ENCODE measurements at places on chromosomes 3 and 15.

DNA sequence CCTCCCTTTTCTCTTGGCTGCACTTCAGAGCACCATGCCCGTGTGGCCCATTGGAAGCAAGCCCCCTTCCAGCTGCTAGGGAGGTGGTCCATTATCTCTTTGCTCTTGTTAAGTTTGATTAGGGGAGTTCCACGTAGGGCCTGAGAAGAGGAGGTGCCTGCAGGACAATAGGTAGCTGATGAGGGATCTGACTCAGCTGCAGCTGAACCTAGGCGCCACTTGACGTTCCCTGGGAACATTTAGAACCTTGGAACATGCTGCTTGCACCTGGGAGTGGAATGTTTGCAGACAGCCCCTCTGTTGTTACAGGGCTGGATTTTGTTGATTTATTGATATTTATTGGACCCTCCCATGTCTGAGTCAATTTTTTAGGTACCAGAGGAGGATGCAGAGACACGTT, 4.7 kb downstream of the SMAD3 start:
- DNase-seq = no peak

GRCh38 chr3:184004476-184004875, 13.2 kb downstream of the ABCC5 start:
- no peak for DNase-seq

DNA sequence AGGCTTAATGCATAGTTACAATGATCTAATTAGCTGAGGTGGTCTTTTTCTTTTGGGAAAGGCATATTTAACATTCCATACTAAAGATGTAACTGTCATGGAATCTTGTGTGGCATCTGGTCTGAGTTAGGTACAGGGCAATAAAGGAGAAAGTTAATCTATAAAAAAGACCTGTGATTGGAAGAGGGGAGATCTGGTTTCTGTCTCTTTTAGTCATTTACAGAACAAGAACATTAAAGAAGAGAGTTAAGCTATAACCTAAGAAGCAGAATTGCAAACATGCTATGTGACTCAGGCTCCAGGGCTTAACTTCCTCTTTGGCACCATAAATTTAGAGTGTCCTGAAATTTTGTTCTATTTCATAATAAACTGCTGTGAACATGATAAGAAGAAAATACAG, 47.2 kb upstream of the MME start:
- no peak for DNase-seq

GRCh38 chr15:92393071-92393979, at the start of gene ST8SIA2:
Gene ST8SIA2, plus strand, starts transcription at chr15:92393881. Its CDS starts 184 bp downstream, at chr15:92394065.
- peak; percentile 22 for DNase-seq

GRCh38 chr15:48315041-48315440, 16.2 kb upstream of the DUT start:
- DNase-seq = no peak

- DNase-seq = peak; percentile 18
Measured at GRCh38 chr3:159775372-159775961, 213.2 kb upstream of the IL12A start.

DNA sequence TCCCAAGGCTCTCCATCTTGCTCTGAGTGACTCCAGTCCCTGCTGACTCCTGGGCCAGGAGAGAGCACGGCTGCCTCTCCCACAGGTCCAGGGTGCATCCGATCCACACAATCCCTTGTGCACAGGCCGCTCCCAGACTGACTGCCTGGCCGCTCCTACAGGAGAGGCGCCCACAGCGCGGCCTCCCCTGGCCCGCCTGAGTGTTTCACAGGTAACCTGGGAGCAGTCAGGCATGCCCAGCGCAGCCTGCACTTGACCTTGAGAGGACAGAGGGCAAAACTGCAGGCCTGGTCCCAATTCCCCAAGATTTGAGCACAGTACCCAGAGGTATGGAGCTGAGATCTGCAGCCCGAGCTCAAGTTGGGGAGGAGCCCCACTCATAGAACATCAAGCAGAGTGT, 490.2 kb downstream of the CNTN6 start:
- no peak for DNase-seq

DNA sequence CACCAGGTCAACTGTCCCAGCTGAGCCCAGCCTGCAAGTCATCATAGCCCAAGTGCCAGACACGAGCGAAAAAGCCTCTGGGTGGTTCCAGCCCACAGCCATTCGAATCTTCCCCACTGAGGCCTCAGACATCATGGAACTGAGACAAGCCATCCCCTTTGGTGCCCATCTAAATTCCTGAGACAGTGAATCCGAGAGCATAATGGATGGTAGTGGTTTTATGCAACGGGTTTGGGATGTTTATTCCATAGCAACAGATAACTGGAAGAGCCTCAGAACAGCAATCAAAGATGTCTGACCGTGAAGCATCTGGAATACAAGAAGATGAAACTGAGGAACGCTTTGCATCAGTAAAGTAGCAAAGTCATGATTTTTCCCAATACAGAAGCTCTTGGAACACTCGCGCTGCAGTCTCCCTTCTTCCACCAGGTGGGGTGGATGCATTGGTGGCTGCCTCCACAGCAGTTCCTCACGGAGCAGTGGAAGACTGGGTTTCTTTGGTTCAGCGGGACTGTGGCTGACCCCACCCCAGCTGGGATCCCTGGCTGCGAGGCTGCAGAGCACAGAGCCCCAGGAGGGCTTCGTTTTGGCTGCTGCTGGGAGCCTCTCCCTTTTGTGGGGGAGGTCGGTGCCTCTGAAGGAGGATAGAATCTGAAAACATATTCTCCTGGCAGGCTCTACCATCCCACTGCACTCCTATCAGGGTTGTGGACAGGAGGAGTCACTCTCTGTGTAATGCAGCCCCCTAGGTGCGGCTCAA, 26.4 kb upstream of the PDE8A start:
- peak; percentile 9 for DNase-seq

Measured in NCI-H748 treated with DMSO at 0.1 percent for 48 hours (cell line).